ENCODE measurements at places on chromosomes 7 and 10. TPM values are rescaled to one million over a fixed set of nuclear protein-coding genes. Genes with fewer than 3 reads are reported as not detected.

NAT16 gene
- total RNA-seq = 0.62 TPM

DNA sequence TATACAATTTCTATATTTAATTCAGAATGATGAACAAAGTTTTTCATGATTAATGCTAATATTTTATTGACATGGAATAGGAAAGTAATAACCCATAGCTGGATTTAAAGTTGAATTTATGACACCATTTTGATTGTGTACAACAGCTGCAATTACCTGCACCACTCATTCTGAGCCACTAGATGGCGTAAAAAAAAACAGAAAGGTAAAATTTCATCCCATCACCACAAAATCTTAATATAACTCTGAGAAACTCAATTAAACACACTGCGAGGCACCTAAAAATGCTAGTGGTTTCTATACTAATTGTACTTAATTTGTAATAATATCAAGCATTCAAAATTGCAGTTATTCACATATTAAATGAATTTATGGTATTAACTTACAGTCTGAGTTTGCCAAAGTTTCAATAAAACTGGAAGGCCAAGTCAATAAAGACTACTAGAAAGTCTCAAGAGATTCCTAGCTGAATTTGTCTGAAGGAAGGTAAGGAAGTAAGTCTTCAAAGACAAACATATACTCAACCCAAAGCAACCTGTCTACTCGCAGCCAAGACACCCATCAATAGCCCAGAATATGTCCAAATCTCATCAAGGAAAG is 182.5 kb downstream of the SKAP2 start:
- DNase-seq = no peak

DNA sequence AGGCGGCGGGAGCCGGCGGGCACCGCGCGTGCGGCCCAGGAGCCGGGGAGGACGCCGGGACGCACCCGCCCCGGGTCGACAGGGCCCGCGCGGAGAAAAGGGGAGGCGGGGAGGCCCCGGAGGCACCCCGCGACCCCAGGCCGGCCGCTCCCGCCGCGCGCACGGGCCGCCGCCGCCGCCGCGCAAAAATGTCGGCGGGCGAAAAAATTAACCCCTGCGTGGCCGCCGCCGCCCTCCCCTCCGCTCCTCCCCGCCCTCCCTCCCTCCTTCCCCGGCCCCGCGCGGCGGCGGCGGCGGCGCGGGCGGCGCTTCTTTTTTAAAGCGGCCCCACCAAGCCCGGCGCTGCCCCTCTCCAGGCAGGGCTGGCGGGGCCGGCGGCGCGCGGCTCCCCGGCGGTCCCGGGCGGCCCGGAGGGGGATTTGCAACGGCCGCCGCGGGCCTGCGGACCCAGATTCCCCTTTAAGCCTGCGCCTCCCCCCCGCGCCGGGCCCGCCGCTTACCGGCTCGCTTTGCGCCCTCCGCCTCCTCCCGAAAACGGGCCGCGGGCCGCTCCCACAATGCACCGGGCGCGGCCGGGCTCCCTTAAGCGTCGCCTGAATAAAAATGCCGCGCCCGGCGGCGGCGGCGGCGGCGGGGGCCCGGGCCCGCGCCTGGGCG is 465 bp downstream of the SEPHS1 start:
- DNase-seq = peak; percentile 74

- DNase-seq = no peak
Observed at GRCh38 chr7:142785841-142786250, 15.1 kb downstream of the PRSS2 start.

IDI2 gene
- not detected for total RNA-seq

DNA sequence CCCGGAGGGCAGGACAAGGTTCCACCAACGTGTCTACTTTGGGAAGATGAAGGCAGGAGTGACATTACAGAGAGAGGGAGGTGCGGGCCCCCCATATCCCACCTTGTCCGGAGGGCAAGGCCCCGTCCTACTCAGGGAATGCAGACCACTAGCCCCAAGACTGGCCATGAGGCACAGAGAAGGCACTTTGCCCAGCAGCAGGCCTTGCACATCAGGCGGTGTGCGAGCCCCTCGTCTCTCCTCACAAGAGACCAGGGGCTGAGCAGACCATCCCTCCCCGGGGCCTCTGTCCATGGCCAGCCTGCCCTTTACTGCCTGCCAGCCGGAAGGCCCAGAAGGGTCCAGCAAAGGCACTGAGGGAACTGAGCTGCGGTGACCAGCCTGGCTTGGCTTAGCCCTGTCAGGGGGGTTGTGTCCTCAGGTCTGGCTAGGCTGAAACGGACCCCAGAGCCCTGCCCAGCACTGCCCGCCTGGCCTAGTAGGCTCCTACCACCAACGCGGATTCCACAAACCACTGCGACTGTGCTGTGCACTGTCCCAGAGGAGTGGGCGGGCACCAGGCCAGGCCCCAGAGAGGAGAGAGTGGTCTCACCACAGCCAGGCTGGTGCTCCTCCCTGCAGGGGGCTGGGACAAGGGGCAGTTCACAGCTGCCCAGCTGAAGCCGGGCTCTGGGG is 16.7 kb downstream of the CAMK2B start:
- DNase-seq = no peak

- DNase-seq = no peak
Observed at GRCh38 chr7:38410056-38410455, 136.6 kb upstream of the TARP start.

DNA sequence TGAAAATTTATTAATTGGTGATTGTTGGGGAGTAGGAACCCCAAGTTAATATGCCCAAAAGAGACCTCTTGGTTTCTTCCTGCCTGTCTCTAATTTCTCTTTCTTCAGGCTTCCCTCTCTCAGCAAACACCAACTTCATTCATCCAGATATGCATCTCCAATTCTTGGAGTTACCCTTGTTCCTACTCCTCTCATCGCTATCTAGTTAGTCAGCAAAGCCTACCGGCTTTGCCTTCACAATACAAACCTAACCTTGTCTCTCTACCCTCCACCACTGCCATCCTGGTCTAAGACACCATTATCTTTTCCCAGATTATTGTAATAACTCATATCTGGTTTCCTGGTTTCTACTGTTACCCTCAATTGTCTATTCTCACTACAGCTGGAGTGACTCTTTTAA is 47.9 kb downstream of the MRPL32 start:
- DNase-seq = no peak

CABCOCO1 gene
- total RNA-seq = not detected

ADRB1 gene
- 0.35 TPM for total RNA-seq

AGR3 gene
- total RNA-seq = not detected

DNA sequence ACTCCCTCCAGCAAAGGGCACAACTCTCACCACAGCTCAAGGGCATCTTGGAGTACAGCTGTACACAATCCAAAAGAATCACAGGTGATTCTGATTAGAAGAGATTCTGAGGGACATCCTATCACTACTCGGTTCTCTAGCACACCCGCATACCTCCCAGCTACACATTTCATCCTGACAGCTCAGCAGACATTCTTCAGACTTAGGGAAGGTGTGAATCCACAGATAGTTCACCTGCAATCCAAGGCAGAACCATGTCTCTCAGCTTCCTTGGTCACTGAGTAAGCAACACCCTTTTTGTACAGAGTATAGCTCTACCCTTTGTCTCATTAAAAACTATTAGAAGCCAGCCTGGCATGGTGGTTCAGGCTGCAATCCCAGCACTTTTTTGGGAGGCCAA is 26.8 kb upstream of the FBXW4 start:
- DNase-seq = no peak

ARHGEF5 gene
- total RNA-seq = 104 TPM

DNA sequence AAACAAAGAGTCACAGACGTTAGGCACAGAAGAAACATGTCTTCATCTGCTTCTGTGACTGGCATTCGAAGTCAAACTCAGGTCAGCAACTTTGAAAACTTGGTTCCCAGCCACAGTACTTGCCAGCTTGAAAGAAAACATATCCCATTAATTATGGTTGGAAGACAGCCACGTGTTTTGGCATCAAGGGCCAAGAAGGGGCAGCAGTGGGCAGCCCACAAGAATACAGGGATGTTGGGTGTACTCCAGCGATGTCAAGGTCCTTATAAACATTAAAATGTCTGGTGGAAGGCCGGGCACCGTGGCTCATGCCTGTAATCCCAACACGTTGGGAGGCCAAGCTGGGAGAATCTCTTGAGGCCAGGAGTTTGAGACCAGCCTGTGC is 29.5 kb downstream of the JCAD start:
- DNase-seq = no peak

DNA sequence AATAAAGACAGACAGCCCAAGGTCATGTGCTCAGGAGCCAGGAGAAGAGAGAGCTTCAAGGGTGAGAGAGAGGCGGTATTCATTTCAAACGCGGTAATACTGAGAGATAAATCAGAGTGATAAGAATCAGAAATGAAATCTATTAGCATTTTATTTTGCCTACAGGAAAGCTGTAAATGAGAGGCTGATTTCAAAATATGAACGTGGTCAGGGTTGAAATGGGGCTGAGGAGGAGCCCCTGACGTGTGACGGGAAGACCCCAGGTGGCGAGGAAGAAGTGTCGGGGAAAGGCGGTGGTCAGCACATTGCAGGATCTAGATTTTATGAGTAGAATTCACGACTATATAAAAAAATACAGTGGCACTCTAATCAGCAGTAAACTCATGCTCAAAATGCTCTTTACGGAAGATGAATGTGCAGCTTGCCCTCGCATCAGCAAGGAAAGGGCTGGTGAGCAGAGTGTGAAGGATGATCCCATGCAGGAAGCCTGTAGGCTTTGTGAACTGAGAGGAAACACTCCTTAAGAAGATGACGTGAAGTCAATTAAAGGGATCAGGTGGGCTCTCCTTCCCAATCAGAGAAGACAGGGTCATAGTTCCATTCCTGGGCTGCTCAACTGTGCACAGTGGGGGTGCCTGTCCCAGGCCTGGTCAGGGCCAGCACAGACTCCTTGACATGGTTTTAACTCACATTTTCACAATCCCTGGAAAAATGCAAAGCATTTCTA is 360.2 kb downstream of the PTPRN2 start:
- DNase-seq = no peak

- no peak for DNase-seq
Observed at GRCh38 chr7:50863053-50863452, 80.4 kb upstream of the GRB10 start.

DNA sequence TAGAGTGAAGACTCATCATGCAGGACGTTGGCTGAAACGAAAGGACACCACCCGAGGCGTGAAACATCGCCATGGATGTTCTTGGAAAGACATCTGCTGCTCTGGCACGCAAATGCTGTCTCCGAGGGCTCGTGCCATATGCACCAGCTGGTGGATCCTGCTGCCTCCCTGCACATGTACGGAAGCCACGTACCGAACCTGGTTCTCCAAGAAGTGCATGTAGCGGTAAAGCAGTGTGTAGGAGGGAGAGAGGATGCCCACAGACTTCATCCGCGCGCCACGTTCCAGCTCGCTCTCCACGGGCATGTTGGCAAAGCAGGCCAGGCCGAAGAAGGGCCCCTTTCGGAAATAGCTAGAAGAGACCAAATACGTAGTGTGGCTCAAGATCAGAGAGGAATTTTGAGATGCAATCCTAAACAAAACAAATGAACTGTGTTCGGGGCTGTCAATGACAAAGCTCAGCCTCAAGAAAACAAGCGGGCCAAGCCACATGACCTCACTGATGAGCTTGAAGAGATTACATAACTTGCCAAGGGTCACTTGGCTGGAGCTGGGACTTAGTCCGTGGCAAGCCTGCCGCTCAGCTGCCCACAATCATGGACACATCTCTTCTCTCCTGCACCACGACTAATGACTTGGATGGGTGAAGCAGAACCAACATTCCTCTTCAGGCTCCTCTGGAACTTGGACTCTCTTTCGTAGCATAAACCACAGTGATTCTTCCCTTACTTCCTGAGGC is 16.5 kb downstream of the DENND11 start:
- DNase-seq = no peak

- DNase-seq = no peak
Observed at GRCh38 chr10:33630761-33631160, 296.3 kb upstream of the NRP1 start.

XRCC2 gene
- total RNA-seq = 21.2 TPM
